Right lung (tissue), 10 donors: ENCODE measurements at places on chromosomes 16 and 17.

DNA sequence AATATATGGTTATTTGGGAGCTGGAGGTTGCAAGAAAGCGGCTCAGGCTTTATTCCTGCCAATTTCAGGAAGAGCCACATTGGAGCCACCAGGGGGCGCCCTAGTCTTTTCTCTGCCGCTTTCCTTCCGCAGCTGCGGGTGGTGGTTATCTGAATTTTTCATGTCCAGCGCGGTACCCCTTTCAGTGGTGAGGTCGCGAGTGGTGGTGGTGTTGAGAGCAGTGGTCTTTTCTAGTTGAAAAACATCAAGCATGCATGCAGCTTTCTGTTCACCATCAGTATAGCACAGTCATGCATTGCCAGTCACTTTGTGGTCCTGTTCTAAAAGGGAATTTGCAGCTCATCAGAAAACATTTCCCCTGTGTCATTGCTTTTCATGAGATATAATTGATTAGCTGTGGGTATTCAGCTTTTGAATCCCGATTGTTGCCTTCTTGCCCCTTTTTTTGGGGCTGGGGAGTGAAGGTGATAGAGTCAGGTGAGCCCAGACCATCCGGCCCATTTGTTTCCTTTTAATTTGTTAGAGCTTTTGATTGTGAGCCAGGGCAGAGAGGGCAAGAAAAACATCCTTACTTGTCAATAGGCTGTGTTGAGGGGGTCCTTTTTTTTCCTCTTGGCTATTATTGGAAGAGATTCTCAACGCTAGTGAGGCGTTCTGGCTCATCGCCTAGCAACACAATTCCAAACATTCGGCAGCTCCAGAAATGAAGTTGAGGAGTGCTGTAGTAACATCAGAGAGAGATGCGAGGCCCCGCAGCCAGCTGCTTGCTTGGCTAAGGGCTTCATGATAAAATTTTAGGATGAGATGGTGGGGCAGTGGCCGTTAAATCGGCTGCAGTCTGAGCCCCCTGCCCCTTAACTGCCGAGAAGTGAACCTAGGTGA lies 119.0 kb downstream of the SNX29 start:
- DNase-seq: peak; percentile 84

DNA sequence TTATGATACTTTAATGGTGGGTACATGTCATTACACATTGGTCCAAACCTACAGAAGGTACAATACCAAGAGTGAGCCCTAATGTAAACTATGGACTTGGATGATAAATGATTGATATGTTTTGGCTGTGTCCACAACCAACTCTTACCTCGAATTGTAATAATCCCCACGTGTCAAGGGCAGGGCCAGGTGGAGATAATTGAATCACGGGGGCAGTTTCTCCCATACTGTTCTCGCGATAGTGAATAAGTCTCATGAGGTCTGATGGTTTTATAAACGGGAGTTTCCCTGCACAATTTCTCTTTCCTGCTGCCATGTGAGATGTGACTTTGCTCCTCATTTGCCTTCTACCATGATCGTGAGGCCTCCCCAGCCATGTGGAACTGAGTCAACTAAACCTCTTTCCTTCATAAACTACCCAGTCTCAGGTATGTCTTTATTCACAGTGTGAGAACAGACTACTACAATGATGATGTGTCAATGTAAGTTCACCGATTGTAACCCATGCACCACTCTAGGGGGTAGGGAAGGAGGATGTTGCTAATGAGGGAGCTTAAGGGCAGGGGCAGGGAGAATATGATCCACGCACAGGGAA lies 7.0 kb upstream of the METTL22 start:
- no peak for DNase-seq

DNA sequence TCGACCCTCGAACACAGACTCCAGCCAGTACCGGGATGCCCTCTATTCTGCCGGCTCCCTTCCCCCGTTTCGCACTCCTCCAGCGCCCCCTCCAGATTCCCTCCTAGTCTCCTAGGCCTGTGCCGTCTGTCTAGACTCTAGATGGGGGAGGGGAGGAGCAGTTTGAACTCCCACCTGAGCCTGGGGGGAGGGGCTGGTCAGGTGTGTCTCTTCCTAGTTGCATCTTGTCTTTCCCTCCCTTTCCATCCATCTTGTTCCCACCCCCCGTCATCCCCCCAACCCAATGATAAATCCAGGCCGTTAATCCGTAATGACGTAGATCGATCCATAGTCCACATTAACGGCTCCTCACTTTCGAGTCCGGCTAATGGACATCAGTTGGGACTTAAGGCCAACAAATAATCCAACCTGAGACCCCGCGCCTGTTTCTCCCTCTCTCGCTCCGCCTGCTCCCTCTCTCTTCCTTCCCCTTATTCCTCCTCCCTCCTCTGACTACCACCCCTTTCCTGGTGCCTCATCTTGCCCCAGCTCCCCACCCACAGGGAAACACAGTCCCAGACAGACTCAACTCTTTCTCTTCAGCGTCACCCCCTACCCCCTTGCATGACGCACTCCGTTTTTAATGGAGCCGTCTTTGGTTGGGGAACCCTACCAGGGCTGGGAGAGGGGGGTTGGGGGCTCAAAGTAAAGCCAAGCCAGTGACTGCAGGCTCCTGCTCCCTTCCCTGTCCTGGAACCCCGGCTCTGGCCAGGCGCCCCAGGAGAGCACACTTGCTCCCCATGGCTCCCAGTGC lies 3.4 kb upstream of the HOXB5 start:
- no peak for DNase-seq

DNA sequence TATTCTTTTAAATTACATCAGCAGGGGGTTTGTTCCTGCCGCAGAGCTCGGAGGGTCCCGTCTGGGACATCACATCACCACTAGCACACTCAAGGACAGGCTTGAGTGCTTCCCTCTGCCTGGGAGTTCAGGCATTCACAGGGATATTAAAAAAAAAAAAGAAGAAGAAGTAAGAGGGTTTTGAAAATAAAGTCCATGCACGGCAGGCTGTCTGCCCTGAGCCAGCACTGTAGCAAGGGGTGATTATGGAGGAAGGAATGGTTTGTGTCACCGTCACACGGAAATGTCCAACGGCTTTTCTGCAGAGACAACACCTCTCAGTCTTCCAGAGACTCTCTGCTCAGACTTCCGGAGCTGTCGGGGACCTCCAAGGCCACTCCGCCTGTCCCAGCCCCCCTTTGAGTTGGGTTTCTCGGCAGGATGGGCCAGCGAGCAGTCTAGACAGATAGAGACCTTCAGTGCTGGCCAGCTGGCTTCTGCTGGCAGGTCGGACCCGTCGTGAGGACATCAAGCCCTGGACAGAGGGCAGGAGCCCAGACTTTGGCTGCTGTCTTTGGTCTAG lies 33.6 kb downstream of the MEOX1 start:
- DNase-seq: no peak

DNA sequence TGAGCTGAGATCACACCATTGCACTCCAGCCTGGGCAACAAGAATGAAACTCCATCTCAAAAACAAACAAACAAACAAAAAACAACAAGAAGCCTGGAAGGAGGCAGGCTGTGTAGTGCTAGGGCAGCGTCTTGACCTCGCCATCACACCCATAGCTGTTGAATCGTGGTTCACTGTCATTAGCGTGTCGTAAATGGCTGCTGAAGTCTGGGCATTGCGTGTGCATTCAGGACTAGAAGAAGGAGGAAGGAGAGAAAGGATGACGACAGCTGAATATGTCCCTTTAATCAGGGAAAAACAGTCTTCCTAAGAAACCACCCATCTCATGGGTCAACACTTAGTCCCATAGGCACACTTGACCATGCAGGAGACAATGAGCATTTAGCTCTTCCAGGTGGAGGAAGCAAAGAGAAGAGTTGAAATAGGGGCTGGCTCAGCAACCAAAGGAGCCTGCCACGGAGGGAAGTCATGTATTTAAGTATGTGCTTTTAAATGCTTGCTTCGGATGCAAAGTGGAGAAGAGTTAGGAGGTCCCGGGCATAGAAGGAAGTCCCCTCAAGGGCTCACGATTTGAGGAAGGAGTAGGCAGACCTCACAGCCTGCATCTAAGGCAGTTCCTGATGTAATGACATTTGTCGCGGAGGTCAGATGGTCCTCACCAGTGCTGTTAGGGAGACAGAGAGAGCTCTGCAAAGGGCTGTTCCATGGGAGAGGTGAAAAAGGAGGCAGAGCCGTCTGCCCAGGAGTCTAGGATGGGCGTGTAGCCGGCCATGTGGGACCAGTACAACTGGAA lies 8.8 kb downstream of the PRSS22 start:
- no peak for DNase-seq

DNA sequence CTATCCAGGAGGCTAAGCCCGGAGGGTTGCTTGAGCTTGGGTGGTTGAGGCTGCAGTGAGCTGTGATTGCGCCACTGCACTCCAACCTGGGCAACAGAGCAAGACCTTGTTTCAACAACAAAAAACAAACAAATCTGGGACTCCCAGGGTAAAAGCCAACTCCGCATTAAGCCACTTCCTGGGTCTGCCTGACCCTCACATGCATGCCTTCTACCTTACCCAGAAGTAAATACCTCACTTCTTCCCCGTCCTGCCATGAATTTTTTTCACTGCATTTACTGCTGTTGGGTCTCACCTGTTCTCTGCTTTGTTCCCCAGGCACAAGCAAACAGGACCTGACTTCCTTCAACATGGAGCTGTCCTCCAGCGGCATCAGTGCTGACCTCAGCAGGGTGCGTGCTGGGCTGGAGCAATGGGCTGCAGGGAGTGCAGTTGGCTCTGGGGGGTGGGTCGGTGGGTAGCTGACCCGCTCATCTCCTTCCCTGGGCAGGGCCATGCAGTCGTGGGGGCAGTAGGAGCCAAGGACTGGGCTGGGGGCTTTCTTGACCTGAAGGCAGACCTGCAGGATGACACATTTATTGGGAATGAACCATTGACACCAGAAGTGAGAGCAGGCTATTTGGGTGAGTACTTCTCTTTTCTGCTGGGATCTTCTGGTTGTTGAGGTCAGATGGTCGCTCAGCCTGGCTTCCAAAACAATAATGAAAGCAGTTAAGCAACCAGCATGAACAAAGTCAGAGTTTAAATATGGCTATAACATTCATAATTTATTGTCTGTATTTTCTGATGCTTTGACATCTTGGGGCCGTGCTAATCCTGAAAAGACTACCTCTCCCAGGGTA lies 16.4 kb downstream of the ITGAL start:
- no peak for DNase-seq

DNA sequence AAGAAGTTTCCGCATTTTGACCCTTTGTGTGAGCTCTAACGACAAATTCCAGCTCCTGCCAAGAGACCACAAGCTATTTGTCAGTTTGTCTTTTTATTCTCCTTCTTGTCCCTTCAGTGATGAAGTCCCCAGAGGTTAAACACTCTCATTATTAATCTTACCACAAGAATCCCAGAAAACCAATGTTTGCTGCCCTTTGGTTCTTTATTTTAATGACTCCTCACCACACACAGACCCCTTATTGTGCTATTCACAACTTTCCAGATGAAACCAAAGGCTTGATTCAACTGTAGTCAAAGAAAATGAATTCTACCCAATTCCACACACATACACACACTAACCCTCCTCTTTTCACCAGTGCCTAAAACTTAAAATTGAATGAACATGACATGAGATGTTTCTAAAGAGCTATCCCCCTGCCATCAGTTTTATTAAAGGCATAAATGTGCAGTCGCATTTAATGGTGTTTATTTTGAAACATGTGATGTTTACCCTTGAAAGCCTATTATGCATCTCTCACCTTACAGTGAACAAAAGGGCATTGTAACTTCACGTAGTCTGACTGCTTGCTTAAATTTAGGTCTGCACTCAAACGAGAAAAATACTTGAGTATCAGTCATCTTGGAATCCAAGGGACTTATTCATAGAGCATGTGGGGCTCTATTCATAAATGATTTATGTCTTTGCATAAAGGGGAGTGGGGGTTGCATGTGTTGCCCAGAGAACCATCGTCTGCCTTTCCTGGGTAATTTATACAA lies 44.1 kb downstream of the PCTP start:
- no peak for DNase-seq

DNA sequence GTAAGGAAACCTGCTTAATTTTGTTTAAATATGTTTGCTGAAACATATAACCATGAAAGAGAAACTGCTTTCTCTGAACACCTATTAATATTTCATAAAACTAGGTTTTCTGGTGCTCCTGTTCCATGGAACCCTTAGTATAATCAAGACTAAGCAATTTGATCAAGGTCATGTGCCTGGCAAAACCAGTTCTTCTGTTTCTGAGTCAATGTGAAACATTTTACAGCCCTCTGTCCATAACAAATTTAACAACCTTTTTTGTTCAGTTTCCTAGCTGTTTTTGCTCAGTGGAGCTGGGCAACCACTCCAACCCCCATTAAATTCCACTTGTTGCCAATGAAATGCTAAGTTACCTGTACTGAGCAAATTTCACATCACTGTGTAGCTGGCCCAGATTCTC lies 344.0 kb downstream of the CA10 start:
- DNase-seq: no peak

GRCh38 chr16:19520861-19521331 lies 1.0 kb downstream of the GDE1 start:
- DNase-seq: peak; percentile 13

- DNase-seq: no peak
Measured at GRCh38 chr17:46831573-46832330, 13.3 kb upstream of the WNT3 start.

DNA sequence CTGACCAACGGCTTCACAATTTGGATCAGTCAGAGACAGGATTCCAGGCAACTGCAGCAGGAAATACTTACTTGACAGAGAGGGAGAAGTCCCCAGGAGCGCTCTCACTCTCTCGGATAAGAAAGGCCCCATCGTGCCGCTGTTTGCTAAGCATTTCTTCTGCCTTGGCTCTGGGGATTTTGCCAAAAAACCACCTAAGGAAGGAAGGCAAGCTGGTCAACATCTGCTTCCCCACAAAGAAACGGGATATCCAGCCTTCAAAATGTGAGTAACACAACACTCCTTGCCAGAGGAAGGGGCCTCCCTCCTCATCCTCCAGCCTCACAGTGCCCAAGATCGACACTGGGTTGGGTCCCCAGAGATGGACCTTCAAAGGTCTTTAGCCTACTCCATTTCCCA lies 36.6 kb upstream of the SLC25A19 start:
- no peak for DNase-seq

GRCh38 chr16:76157629-76158028 lies 119.6 kb upstream of the CNTNAP4 start:
- no peak for DNase-seq

- peak; percentile 68 for DNase-seq
Measured at GRCh38 chr17:79695797-79696609, 34.7 kb upstream of the ENPP7 start.

GRCh38 chr17:2343421-2343820 lies 6.1 kb downstream of the SGSM2 start:
- no peak for DNase-seq

DNA sequence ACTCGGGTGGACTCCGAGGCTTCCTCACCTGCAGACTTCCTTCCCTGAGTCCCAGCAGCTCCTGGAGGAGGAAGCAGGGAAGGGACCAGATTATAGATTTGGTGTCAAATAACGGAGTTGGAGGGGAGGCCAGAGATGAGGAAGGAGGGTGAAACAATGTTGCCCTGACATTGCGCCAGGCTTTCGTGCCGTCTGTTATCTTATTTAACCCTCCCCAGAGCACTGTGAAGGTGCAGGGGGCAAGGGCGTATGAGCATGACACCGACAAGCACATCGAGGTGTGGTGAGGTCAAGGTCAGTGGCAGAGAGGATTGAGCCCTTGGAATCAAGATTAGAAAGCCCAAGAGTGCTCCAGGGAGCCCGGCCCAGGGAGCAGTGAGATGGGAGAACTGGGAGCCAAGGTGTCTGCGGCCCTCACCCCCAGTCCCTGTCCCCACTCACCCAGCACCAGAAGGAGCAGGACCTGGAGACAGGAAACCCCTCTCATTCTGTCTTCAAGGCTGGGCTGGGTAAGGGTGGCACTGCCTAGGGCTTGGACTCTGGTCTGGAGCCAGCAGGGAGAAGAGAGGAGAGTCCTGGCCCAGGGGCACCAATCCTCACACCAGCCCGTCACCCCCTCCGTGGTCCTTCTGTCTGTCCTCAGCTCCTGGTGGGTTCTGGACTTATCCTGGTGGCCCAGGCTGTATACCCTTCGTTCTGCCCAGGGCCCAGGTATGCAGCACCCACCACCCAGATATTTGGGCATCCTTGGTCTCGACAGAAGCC lies 1.1 kb downstream of the PRSS33 start:
- DNase-seq: no peak
